ENCODE measurements at places on chromosomes 3 and 15. TPM values are rescaled to one million over a fixed set of nuclear protein-coding genes. Genes with fewer than 3 reads are reported as not detected.
A peak's percentile ranks its signal among the peaks of the same experiment; 100 is the strongest.

Gene COL6A5
- total RNA-seq: 1.5 TPM

DNA sequence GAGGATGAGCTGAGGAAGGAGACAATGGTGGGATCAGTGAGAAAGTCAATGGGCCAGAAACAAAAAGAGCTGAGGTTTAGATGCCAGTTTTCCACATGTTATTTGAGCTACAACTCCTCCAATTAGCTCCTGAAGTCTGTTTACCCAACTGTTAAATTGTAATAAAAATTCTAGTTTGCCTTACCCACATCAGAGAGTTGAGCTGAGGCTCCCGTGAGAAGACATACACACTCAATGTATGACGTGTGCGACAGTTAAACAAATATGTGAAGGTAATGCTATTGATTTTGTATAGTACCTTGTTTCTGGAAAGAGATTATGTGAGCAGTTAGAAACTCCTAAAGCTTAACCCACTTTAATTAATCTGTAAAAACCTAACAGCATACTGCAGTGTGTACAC is 318.1 kb upstream of the GRM7 start:
- DNase-seq: no peak

Gene RASGRP1
- 10.2 TPM for total RNA-seq

Gene CYB561D2
- 10.1 TPM for total RNA-seq

DNA sequence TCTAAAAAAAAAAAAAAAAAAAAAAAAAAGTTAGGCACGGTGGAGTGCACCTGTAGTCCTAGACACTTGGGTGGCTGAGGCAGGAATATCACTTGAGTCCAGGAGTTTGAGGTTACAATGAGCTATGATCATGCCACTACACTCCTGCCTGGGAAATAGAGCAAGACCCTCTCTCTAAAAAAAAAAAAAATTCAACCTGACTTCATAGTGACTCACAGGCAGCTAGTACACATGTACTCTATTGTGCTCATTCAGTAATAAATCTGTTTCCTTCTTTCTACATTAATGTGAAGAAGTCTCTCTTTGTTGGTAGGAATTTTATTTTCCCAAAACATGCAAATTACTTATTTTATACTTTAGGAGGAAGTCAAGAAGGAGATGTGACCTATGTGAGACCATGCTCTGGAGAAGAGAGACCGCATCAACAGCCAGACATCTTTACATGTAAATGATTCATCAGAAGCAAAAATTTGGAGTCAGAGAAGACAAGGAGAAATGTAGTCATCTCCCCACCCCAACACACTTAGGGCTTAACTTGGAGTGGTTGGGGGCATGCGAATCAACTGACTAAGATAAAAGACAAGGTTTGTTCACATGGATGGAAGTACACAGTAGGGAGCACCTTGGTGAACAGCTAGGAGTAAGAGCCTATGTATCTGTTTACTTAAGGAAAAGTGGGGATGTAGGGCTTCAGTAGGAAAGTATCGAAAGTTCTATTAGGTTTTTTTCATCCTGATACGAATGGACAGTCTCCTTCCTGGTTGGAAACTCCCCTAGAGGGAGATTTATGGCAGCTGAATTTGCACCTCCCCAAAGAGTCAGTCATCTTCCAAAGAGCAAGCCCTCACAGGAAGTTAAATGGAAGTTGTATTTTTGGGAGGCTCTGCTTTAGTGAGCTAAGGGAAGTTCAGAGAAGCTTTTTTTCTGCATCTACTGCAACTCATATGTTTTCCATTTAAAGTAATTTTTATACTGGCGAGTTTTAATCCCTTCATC is 23.0 kb upstream of the NMD3 start:
- no peak for DNase-seq

GRCh38 chr3:189146848-189147247 is 24.9 kb upstream of the TPRG1 start:
- DNase-seq: no peak

DNA sequence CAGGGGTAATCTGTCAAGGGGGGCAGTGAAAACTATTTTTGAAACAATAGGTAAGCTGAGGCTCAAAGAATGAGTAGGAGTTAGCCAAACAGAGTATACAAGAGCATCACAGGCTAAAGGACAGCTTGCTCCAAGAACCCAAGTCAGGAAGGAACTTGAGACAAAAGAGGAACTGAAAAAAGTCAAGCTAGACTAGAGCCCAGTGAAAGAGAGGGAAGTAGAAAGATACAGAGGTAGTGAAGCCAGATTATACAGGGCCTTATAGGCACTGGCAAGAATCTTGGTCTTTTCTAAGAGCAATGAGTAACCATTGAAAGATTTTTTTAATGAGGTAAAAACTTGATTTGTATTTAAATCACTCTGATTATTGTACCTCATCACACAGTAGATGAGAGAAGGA is 69.9 kb downstream of the FILIP1L start:
- no peak for DNase-seq

- no peak for DNase-seq
Measured at GRCh38 chr3:177944228-177944661, 592.0 kb upstream of the KCNMB2 start.

DNA sequence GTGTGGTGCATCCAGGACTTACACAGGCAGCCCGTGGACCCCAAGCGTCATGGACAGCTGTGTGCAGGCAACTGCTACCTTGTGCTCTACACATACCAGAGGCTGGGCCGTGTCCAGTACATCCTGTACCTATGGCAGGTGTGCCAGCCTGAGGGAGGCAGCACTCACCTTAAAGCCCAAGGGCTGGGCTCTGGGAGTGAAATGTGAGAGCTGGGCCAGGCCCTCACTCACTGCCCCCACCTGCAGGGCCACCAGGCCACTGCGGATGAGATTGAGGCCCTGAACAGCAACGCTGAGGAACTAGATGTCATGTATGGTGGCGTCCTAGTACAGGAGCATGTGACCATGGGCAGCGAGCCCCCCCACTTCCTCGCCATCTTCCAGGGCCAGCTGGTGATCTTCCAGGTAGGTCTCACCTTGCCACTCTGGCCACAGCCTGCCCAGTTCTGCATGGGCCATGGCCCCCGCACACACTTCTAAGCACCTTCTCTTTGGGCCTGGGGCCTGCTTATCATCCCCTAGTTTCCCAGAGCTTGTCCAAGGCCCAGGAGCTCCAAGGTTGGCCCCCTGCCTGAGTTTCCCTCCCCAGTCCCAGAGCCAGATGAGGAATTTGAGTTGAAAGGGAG is 11.0 kb downstream of the VILL start:
- no peak for DNase-seq

- no peak for DNase-seq
Measured at GRCh38 chr3:172786036-172786435, 35.5 kb downstream of the ECT2 start.

GRCh38 chr15:45544266-45545023 is 21.9 kb upstream of the SLC30A4 start:
- no peak for DNase-seq

Gene ZNF80
- total RNA-seq: 0.09 TPM

Gene XCR1
- total RNA-seq: not detected

- DNase-seq: no peak
Measured at GRCh38 chr15:89492934-89493631, 3.3 kb downstream of the RHCG start.

Gene FSIP1
- 6.1 TPM for total RNA-seq

DNA sequence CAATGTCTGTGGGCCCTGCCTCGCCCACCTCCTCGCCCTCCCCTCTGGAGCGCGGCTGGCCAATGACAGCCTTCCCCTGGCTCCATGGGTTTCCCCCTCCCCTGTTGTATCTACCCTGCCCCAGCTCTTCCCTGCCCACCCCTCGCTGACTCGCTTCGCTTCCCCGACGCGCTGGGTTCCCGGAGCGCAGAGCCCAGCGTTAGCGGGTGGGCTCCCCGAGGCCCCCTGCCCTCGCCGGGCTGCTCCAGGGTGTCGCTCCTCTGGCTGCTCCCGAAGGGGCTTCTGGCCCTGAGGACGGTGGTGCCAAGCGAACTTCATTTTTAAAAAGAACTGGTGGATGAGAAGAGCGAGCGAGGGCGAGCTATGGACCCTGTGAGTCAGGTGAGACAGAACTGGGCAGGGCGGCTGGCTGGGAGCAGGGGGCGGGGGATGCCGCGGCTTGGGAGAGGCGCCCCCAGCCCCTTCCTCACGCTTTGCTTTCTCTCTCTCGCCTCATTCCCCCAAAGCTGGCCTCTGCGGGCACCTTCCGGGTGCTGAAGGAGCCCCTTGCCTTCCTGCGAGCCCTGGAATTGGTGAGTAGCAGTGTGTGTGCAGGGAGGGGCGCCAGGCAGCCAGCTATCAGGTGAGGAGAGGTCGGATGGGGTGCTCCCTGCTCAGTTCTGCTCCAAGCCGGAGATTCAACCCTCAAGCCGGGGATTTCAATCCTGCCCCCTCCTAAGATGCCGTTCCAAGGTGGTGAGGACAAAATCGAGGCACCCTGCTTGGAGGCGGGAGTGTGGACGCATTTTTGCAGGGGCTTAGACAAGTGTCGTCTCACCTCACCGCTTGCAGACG is at the start of gene SYNPR:
Gene SYNPR (plus strand): TSS at position 138 of the 834 bp plus-strand sequence.
- DNase-seq: peak; percentile 79

DNA sequence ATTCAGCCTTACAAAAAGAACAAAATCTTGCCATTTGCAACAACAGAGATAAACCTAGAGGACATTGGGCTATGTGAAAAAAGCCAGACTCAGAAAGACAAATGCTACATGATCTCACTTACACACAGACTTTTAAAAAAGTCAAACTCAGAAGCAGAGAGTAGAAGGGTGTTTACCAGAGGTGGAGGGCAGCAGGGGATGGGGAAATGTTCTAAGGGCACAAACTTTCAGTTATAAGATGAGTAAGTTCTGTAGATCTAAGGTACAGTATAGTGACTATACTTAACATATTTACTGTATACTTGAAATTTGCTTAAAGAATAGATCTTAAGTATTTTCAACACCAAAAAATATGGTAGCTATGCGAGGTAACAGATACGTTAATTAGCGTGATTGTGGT is 3.0 kb downstream of the MYEF2 start:
- DNase-seq: no peak

Gene CKMT1A
- 8.2 TPM for total RNA-seq

DNA sequence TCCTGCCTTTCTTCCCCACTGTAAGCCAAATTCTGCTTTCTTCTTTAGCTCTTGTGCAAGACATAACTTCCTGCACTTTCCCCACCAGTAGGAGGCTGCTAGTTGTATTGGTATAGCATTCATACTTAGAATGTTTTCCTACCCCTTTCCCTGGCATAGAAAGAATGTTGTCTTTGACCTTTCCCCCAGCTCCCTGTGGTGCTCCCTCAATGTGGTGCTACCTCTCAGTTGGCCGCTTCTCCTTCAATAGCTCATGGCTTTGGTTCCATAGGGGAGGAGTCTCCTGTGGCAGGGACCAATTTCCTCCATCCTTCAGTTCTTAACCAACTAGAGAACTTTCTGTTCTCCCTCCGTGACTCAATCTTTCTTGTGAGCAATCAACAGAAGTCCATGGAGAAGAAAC is 67.5 kb upstream of the AKAP13 start:
- DNase-seq: no peak

DNA sequence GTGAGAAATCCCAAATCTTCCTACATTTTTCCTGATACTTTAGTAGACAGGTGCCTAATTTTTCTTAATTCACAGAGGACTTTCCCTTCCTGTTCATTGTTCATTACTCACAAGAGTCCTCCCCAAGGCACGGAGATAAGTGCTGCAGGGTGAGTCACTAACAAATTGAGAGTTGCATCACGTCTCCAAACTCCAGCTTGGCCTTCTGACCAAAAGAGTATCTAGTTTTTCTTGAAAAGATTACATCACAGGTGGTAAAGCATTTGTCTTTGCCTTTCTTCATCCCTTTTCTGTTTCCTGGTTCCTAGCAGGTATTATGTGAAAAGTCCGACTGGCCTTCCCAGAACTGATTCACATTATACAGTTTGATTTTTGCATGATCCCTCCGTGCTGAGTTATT is 24.9 kb upstream of the RASGRP1 start:
- no peak for DNase-seq

DNA sequence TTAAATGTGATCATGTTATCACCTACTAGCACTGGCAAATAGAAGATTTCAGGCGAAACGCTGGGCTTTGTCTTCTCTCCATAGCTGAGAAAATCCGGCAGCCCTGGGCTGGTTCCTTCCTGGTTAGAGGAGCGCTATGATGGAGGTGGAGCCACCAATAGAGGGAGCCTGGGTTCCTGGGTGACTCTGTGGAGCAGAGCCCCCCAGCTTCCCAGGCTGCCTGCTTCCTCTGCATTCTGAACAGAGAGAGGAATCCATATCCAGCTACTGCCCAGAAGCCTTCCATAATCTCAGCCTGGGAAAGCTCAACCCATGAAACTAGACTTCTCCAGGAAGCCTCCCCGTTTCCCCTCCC is 32.6 kb upstream of the IQSEC1 start:
- no peak for DNase-seq

Gene MME
- 1.8 TPM for total RNA-seq

All from cerebellum (tissue), 4 donors.